ENCODE measurements at places on chromosomes 11 and 22.

DNA sequence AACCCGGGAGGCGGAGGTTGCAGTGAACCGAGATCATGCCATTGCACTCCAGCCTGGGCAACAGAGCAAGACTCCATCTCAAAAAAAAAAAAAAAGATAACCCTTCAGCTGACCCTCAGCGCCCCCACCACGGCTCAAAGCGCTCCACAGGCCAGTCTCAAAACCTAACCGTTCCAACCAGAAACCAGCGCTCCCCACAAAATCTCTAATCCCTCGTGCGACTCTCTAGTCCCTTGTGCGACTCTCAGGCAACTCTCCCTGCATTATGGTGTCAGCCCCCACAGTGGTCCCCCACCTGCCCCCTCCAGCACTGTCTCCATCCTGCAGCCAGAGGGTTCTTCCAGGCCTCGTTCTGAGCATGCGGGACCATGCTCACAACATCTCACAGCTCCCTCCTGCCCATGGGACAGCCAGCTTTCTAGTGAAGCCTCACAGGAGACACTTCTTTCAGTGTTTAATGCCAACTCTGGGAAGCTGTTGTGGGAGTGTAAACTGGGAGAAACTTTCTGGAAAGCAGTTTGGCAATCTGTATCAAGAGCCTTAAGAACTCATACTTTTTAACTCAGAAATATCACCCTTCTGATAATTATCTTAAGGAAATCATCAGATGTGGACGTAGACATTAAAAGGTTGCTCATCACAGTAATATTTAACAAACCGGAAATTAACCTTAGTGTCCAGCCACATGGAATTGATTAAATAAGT is 4.2 kb upstream of the RASGRP2 start:
- no peak for DNase-seq

- no peak for DNase-seq
Observed at GRCh38 chr11:122976061-122976733, 5.4 kb downstream of the BSX start.

- DNase-seq, result no peak
Observed at GRCh38 chr11:34960277-34960676, 43.9 kb downstream of the PDHX start.

- no peak for DNase-seq
Observed at GRCh38 chr11:30406978-30407762, 84.3 kb downstream of the ARL14EP start.

Measured in NCI-H2107 (cell line).